Thymus (tissue), 14 donors: ENCODE measurements at places on chromosomes 13 and 19.

DNA sequence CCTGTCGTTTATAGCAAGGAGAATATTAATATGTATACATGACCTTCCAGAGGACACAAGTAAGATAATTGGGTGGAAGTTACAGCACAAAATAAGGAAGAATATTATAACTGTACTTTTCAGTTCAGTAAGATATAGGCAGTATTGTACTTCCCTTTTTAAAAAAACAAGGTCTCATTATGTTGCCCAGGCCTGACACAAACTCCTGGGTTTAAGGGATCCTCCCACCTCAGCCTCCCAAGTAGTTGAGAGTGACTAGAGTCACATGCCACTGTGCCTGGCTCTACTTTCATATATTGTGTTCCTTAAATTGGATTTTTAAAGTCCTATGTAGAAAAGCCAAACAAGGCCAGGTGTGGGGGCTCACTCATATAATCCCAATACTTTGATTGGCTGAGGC lies 19.5 kb upstream of the MAB21L1 start:
- H3K36me3 ChIP-seq = no peaks in the 10 kb centered on the region
- H3K4me3 ChIP-seq = no peak overlapping the region
- no peaks in the 10 kb centered on the region for H3K27me3 ChIP-seq

- no peaks in the 10 kb centered on the region for H3K4me1 ChIP-seq
- no peak for DNase-seq
- H3K4me3 ChIP-seq = no peak overlapping the region
- no peaks in the 10 kb centered on the region for H3K27me3 ChIP-seq
- no peak overlapping the region for H3K27ac ChIP-seq
- H3K36me3 ChIP-seq = no peaks in the 10 kb centered on the region
Observed at GRCh38 chr13:27236478-27236877, 14.9 kb upstream of the RPL21 start.

DNA sequence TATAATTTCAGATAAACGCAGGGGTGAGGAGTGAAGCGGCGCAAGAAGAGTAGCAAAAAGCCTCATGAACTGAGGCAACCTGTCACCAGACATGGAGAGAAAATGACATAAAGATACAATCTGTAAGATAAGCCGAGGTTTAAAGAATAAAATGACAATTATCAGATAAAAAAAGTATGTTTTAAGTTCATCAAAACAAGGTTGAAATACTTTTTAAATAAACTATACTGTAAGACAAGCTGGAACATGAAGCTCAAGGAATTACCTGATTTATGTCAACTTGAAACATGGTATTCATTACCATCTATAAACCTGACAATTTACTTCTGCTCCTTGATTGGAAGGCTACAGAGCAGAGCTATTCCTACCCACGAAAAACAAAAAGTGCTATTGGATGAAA lies 61.6 kb downstream of the MYCBP2 start:
- H3K27me3 ChIP-seq = no peaks in the 10 kb centered on the region
- peaks cover 9% of the 10 kb centered on the region for H3K36me3 ChIP-seq
- no peak for DNase-seq
- no peak overlapping the region for H3K4me3 ChIP-seq
- no peak overlapping the region for H3K27ac ChIP-seq
- no peaks in the 10 kb centered on the region for H3K4me1 ChIP-seq

GRCh38 chr13:82447416-82448077 lies 1434.7 kb downstream of the SLITRK1 start:
- H3K4me1 ChIP-seq = no peaks in the 10 kb centered on the region
- H3K27ac ChIP-seq = no peak overlapping the region
- H3K4me3 ChIP-seq = no peak overlapping the region
- no peaks in the 10 kb centered on the region for H3K36me3 ChIP-seq
- no peaks in the 10 kb centered on the region for H3K27me3 ChIP-seq

GRCh38 chr19:5803752-5804515 lies 933 bp upstream of the NRTN start:
- H3K4me1 ChIP-seq = peaks cover 27% of the 10 kb centered on the region
- H3K27me3 ChIP-seq = peaks cover 87% of the 10 kb centered on the region
- H3K36me3 ChIP-seq = no peaks in the 10 kb centered on the region
- DNase-seq = no peak
- peak overlapping the region; percentile 14 for H3K4me3 ChIP-seq

DNA sequence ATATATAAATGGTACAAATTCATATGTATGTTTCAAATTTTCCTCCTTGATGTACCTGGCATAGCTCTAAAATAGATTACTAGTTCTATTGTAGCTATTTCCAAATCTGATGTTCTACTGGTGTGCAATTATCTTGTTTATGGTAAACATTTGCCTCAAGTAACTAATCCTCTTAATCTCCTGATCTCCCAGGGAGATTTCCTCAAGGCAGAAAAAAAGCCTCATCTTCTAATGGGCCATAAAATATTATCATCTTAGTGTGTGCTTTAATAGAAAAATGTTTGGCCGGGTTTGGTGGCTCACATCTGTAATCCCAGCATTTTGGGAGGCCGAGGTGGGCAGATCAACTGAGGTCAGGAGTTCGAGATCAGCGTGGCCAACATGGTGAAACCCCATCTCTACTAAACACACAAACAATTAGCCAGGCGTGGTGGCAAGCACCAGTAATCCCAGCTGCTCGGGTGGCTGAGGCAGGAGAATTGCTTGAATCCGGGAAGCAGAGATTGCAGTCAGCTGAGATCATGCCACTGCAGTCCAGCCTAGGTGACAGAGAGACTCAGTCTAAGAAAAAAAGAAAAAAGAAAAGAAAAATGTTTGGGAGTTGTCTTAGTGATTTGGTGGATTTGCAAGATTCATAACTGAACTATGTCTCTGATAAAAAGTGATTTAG lies 498.9 kb upstream of the SLITRK5 start:
- no peaks in the 10 kb centered on the region for H3K4me1 ChIP-seq
- H3K27ac ChIP-seq = no peak overlapping the region
- no peak for DNase-seq
- no peaks in the 10 kb centered on the region for H3K27me3 ChIP-seq
- no peaks in the 10 kb centered on the region for H3K36me3 ChIP-seq

DNA sequence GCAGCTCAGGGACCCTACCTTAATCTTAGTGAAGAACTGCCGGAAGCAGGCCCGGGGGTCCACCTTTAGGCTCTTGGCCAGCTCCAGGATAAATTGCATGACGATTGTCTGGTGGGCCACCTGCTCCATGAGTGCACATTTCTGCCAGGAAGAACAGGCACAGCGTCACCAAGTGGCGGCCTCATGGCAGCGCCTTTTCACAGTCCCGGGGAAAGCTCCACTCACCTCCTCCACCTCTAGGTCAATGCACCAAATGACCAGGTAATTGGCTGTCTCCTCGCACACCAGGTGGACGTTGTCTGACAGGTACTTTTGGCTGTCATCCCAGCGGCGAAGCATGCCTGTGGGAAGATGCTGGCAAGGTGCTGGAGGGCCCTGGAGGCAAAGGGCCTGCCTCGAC lies 8.3 kb downstream of the CDC37 start:
- H3K27me3 ChIP-seq = no peaks in the 10 kb centered on the region
- no peak overlapping the region for H3K4me3 ChIP-seq
- H3K36me3 ChIP-seq = peaks cover 61% of the 10 kb centered on the region
- H3K4me1 ChIP-seq = no peaks in the 10 kb centered on the region

GRCh38 chr19:52662631-52663030 lies 24.5 kb upstream of the ZNF83 start:
- H3K36me3 ChIP-seq = peaks cover 27% of the 10 kb centered on the region
- H3K4me3 ChIP-seq = no peak overlapping the region
- no peak for DNase-seq
- H3K27ac ChIP-seq = no peak overlapping the region
- no peaks in the 10 kb centered on the region for H3K4me1 ChIP-seq

DNA sequence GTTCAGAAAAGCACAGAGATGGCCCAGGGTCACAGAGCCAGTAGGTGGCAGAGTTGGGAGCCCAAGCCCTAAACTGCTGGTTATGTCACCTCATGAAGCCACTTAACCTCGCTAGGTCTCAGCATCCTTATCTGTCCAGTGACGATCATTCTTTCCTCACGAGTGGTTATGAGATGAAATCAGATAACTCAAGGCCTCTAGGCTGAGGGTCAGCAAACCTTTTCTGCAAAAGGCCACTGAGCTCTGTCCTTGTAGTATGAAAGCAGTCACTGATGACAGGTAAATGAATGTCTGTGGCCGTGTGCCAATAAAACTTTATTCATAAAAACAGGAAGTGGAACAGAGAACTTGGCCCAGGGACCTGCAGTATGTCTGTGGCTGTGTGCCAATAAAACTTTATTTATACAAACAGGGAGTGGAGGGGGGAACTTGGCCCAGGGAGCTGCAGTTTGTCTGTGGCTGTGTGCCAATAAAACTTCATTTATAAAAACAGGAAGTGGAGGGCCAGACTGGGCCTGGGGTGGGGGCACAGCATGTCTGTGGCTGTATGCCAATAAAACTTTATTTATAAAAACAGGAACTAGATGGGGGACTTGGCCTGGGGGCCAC lies 71.2 kb downstream of the GNG7 start:
- DNase-seq = no peak
- no peak overlapping the region for H3K27ac ChIP-seq
- H3K4me3 ChIP-seq = no peak overlapping the region

- peaks cover 31% of the 10 kb centered on the region for H3K27me3 ChIP-seq
- no peaks in the 10 kb centered on the region for H3K4me1 ChIP-seq
- no peak for DNase-seq
- H3K36me3 ChIP-seq = no peaks in the 10 kb centered on the region
Observed at GRCh38 chr19:39082745-39083598, 1.2 kb upstream of the ACP7 start.

DNA sequence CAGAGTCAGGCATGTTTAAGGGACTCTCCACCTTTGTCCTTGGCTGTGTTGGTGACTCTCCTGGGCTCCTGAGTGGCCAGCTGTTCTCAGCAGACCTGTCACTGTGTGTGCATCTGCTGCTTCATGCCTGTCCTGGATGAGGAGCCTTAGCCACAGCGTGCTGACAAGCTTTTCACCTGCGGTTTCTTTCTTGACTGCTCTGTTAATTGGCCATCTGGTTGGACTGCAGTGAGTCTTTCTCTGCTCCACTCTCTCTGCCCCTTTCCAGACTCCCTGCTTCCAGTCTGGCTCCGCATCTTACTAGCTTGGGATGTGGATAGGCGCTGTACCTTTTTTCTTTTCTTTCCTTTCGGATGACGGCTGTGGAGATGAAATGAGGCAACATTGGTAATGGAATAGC lies 38.8 kb downstream of the POLR1D start:
- no peak for DNase-seq
- H3K36me3 ChIP-seq = peaks cover 1% of the 10 kb centered on the region
- no peak overlapping the region for H3K4me3 ChIP-seq
- no peak overlapping the region for H3K27ac ChIP-seq
